ENCODE measurements at places on chromosomes 12 and 14.

DNA sequence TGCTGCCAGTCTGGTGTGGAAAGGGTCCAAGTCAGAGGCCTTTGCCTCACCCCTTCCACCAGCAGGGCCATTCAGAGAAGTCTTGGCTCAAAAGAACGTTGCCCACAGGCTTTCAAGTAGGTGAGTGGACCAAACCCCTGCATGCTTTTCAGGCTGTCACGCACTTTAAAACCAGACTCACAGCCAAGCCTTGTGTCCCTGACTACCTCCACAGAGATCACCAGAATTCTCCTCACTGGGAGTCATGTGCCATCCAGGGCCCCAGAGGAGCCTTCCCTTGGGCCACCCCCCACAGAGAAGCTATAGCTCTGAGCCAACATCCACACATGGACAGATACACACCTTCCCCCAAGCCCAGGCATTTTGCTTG, 283.1 kb downstream of the DPF3 start:
- DNase-seq, result no peak

GRCh38 chr14:88668448-88669116, 105.7 kb downstream of the ZC3H14 start:
- no peak for DNase-seq

DNA sequence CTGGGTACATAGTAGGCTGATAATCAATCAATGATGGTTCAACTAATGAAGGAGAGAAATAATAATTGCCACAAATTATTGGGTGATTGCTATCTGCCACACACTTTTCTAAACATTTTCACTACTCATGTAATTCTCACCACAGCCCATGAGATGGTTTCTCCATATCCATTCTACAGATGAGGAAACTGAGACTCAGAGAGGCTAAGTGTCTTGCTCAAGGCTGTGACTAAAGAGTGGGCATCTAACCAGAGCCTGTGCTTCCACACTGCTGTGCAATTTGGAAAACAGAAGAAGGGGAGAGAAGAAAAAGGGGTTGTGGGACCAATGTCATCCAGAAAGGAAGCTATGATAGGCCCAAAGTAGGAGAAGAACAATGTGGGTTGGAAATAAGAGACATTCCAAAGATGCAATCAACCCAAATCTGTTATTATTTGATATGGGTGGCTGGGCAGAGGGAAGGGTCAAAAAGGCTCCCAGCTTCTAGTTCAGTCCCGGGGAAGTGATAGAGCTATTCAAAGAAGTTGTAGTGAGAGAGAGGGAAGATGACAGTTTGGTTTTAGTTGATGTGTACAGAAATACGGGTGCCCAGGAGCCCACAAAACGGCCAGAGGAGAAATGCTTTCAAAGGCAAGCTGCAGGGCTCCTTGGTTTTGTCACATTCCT, 483 bp upstream of the NR1H4 start:
- no peak for DNase-seq

- DNase-seq, result no peak
These were observed 177.3 kb upstream of the PLXNC1 start for GRCh38 chr12:93970900-93971688.

DNA sequence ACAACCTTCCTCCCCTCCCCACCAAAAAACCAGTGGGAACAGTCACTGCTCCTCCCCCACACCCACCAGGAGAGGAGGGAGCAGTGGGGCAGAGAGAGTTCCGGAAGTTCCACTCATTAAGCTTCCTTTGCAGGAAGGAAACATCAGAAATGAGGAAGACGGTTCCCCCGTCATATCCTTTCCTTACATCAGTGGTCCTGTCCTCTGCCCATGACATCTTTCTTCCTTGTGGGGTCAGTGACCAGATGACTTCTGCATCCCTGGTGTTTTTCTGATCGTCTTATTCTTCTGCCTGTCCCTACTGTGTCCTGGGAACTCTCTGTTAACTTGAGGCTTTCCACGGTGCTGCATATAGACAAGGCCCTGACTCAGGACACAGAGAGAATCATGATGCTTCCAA, 40.8 kb upstream of the SPTLC2 start:
- no peak for DNase-seq

DNA sequence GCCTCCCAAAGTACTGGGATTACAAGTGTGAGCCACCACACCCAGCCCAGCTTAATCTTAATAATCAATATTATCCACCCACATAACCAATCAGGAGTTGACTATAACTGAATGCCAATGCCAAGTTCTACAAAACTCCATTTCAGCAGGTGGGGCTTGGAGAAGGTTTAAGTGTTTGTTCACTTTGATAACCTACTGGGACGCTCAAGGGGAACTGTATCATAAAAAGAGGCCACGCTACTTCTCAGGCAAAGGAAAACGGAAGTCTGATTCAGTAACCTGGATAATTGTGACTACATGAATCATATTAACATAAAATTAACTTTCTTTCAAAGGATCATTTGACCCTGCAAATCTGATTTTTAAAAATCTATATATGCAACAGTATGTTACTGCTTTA, 179.2 kb downstream of the BCAT1 start:
- no peak for DNase-seq

DNA sequence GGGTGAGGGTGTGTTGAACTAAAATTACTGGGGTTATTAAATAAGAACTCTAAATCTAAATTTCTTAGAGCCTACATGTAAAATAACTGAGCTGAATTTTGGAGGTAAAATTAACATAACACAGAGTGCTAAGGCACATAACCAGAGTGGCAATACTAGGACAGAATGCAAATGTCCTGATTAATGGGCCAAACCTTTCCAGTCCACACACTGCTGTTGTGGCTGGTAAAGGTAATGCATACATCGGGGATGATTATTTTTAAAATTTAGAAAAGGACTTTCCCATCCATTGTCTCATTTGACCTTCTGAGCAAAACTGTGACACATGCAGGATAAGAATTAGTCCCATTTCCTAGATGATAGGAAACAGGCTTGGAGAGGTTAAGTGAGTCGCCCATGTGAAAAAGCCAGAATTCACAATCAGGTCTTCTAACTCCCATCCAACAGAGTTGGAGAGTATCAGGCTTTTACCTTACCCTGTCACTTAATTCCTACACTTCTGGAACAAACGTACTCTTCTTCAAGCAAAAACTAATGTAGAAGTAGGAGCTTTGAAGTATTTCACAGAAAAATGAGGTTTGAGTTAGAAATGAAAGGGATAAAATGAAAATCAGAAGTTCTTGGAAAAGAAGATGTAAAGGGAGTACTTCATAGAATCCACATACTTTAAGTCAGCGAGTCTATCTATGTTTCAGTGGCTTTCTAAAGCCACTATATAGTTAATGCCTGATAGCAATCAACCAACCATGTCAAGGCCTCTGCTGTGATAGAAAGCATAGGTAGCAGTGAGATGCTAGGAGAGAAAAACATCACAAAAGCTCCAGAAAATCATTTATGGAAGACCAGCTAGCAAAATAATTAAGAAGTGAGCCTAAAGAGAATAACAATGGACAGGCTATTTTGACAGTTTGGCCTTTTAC, 334.9 kb upstream of the DIO2 start:
- no peak for DNase-seq

- no peak for DNase-seq
These were observed 250.1 kb upstream of the PWP1 start for GRCh38 chr12:107435520-107435919.

- no peak for DNase-seq
These were observed 120.0 kb downstream of the PPFIA2 start for GRCh38 chr12:81639196-81639595.

GRCh38 chr14:20680843-20681347, 3.5 kb upstream of the RNASE4 start:
- DNase-seq, result no peak

DNA sequence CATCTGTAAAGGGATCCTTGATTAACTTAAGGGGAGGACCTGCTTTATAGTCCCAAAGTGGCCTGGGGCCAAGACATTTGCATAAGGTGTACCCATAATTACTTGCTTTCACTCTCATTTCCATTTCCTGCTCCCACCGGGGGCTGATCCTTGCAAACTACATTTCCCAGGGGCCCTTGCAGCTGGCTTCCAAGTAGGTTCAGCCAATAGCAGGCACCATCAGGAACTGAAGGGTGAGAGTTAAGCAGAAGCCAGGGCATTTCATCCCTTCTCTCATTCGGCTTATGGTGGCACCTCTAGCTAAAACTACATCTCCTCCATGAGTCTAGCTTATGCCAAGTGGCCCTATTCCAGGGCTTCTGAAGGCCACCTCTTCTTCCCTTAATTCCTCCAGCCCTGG, 88.8 kb downstream of the CCDC60 start:
- no peak for DNase-seq

All from epithelial cell of prostate (primary cell).